Inflammatory macrophage (primary cell): ENCODE measurements at places on chromosomes 11 and 22.
A peak's percentile ranks its signal among the peaks of the same experiment; 100 is the strongest.

GRCh38 chr11:120223793-120224192 lies 13.0 kb downstream of the OAF start:
- DNase-seq = no peak

- no peak for DNase-seq
Observed at GRCh38 chr11:111465400-111465799, 46.8 kb downstream of the BTG4 start.

GRCh38 chr11:124518989-124519451 lies 24.4 kb downstream of the OR8B12 start:
- peak; percentile 50 for DNase-seq

- DNase-seq = peak; percentile 81
Observed at GRCh38 chr11:76824083-76824939, 36.4 kb upstream of the ACER3 start.

DNA sequence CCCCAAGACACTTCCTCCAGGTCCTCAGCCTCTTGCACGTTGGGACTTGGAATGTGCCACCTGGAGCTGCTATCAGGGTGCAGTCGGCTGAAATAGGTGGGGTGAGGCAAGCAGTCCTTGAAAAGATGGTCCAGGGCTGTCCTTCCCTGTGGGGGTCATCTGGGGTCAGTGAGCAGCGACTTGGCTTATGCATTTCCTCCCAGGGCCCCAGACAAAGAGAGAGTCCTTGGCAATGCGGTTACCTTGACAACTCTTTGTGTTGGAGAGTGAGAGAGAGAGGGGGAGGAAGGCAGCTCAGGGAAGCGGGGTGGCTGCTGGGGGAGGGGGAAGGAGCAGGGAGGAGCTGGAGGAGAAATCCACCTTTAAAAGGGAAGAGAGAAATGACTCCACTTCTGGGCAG lies 93.8 kb downstream of the MIAT start:
- DNase-seq = no peak

DNA sequence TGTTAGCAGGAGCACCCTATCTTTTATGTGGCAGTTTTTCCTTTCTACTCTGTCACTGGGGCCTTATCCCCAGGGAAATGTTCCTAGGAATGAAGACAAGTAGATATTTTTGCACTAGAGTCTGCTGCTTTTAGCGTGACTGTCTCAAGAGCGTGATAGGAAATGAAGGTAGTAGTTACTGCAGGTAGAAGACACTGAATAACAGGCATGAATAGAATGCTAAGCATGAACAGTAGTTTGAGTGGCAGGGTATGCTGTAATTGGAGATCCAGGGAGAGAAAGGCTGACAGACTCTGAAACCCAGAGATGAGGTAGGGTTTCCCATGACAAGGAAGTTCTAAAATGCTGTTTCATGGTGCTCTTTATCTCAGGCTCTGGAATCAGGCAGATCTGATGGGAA lies 475.1 kb downstream of the NELL1 start:
- DNase-seq = no peak

- DNase-seq = peak; percentile 26
Observed at GRCh38 chr22:50267591-50268390, 2.4 kb downstream of the MAPK11 start.

DNA sequence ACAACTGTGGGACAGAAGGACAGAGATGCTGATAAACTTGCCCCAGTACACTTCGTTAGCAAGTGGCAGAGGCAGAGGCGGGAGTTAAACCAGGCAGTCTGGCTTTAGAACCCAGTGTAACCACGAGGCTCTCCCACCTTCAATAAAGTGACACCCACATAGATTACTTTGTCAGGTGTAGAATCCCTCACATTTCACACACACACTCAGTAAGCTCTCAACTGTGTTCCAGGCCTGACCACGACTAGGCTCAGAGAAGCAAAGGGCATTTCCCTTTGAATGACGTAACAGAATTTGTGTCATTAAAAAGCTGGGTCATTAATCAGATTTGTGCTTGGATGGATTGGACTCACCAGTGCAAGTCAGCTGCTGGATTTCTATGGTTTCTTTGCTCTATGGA lies 118.3 kb upstream of the RCN1 start:
- no peak for DNase-seq

DNA sequence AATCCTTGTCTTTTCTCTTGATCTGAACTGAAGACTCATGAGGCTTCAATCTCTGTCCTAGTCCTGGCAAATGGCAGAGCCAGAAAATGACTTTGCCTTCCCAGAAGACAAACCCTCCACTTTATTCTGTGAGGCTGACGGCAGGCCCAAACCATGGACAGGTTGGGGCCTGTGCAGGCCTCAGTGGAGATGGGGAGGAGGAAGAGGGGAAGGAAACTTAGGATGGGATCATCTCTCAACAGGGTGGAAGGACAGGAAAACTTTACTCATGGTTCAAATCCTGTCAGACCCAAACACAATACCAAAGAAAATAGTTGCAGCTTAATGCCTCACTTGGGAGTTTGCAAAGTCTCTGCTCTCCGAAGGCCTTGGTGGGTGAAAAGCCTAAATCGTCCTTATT lies 9.8 kb downstream of the RPL27A start:
- no peak for DNase-seq

DNA sequence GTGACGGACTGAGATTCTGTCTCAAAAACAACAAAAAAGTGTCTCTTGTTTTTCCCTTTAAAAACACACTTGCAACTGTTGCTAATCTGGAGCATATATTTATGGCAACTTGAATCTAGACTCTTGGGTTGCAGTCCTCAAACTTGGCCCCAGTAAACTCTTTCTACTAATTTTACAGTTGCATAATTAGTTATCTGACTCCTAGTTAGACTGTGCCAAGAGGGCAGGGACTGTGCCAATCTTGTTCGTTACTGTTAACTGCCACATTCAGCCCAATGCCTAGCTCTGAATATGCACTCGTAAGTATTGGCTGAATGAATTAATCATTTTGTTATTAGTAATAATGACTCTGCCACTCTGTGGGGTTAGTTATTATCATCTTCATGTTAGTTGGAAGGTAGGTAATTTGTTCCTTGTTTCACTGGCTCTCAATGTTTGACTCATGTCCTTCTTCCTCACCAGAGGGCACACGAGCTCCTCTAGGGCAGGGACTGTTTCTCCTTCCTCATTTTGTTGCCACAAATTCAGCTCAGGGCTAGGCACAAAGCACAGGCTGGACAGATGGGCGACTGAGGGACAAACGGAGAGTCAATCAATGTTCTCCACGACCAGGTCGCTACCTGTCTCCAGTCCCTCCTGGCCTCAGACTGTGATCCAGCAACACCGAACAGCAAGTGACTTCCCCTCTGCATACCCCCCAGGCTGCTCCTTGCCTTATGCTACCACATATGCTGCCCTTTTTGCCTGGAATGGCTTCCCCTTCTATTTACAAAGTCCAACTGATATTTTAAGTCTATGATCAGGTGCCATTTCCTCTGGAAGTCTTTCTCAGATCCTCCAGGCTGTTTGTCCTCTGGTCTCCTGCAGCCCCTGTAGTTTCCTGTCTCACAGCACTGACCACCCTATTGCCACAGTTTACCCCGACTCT lies 9.0 kb downstream of the CLPB start:
- DNase-seq = peak; percentile 65

DNA sequence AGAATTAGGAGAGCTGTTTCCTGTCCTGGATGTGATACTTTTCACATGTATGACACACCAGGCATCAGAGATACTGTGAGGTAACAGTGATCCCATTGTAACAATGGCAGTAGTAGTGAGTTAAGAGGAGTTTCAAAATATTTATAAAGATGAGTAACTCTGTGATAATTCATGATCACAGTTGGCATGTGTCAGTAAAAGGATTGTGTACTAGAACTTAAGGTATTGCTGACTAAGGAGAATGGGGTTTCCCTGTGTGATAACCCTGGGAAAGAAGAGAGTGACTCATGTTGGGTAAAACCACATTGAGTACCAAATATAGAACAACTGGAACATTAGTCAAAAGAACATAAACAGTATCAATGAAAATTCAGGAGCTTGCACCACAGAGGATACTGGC lies 22.9 kb upstream of the SLC5A1 start:
- no peak for DNase-seq

GRCh38 chr11:131841028-131841427 lies 470.6 kb downstream of the NTM start:
- DNase-seq = peak; percentile 53

DNA sequence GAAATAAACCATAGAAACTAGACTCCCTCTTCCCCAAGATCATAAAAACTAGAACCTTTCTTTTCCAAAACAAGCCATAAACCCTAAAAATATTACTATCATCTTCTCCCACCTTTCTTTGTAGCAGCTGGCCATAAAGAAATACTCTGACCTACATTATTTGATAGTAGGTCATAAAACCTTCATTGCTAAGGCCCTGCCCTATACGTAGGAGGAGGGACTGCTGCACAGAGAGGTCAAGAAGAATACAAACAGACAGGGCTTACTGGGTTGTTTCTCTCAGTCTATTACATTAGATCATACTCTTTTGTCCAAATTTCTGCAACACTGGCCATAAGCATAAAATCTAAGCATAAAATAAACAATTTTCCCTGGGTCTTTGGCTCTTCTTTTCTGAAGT lies 101.5 kb downstream of the TYR start:
- no peak for DNase-seq

DNA sequence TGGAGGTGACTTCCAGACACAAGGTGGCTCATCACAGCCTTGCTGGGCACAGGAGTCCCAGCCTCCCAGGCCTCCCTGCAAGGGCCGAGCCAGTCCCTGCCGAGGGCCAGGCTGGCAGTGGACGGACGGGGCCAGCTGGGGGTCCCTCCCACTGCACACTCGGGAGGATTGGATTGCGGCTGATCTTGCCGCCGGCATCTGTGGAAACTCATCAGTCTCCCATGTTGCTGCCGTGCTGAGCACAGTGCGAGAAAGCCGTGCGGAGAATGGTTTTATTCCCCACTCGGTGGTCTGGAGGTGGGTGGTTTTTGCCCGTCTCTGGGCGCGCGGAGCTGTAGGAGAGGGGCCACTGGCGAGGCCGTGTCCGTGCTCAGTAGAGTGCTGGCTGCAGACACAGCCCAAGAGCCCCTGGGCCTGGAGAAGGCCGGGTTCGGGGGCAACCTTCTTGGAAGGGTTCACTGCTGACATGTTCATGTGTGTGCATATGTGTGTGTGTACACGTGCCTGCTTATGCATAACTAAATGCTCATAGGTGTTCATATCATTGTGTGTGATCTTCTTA lies 1246.4 kb downstream of the BRD1 start:
- DNase-seq = no peak

DNA sequence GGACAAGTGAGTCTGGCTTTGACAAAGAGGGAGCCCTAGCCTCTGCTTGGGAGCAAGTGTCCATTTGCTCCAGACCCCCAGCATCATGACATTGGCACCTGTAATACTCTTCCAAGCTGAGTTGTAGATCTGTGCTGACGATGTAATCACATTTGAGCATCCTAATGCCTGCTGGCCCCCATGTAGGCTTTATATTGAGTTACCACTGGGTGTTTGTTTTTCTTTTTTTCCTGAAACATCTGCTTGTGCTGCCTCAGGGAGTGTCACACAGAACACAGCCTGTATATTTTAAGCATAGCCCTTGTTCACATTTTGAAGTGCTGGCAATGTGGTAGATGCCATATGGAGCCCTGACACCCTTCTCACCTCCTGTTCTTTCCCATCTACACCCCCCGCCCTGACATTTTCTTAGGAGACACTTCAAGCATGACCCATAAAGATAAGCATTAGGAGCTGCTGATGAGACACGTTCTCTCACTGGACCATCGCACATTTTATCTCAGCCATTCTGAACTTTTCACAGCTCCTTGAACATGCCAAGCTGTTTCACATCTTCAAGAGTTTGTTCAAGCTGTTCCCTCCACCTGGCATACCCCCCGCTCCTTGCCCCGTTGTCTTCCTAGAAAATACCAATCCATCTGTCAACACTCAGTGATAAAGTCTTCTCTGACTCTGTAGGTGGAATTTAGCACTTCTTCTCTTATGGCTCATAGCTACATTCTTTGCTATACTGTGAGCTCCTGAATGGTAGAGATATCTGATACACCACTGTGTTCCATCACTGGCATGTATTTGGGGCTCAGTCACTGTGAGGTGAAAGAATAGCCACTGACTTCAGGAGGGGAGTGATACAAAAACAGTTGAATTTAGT lies 128.7 kb downstream of the TRIM44 start:
- no peak for DNase-seq

DNA sequence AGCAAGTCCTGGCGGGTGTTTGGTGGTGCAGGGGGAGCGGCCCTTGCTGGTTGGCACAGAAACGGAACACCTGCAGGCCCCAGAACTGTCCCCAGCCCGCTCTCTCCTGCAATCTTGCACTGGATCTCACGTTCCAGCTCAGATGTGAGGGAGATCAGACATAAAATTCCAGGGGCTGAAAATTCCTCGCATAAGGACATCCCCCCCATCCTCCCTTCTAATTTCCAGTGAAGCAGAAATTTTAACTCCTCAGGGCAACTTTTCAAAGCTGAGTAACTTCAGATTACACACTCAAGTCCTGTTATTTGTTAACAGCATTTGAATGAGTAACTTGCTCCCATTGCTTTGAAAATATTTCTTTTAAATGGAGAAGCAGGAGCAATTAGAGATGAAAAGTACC lies 40.3 kb upstream of the RASSF10 start:
- no peak for DNase-seq

GRCh38 chr11:47587039-47587716 lies 700 bp downstream of the FAM180B start:
- peak; percentile 69 for DNase-seq

DNA sequence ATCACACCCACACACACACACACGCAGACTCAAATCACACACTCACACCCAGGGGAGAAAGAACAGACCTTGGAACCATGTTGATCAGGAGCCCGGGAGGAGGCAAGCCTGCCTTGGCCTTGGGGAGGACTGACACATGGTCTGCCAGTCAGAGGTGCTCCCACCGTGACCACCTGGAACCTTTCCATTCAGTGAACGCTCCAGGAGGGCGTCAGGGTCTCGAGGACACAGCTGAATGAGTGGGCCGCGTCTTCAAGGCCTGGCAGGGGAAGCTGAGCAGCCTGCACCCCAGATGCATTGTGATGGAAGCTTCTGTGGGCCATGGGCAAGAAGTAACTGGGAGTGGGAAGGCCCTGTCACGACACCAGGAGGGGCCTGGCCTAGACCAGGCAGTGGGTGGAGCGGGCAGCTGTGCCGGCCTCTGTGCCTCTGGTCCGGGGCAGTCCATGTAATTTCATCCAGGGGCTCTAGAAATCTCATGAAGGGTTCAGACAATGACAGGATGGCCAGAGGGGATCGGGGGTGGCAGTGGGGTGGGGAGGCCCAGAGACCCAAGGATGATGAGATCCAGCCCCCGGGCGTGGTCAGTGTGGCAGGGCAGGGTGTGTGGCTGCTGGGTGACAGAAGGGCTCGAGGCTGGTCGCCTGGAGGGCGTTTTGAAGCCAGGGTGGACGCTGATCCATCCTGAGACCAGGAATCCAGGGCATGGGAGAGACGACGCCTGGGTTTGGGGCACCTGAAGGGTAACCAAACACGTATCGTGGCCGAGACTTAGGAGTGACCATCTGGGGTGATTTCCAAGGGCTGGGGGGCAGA lies 53.7 kb downstream of the IGF2 start:
- DNase-seq = no peak
